Stimulated activated CD4-positive, alpha-beta T cell treated with anti-CD3 and anti-CD28 coated beads, Interleukin-12 subunit alpha, Interleukin-12 subunit beta, amount 100 ng/mL, for 4 hours (primary cell): ENCODE measurements at places on chromosomes 3 and 15.

- DNase-seq, result no peak
Measured at GRCh38 chr3:196645897-196646665, 6.6 kb downstream of the NRROS start.

- no peak for DNase-seq
Measured at GRCh38 chr3:14463330-14464140, 61.1 kb downstream of the SLC6A6 start.

DNA sequence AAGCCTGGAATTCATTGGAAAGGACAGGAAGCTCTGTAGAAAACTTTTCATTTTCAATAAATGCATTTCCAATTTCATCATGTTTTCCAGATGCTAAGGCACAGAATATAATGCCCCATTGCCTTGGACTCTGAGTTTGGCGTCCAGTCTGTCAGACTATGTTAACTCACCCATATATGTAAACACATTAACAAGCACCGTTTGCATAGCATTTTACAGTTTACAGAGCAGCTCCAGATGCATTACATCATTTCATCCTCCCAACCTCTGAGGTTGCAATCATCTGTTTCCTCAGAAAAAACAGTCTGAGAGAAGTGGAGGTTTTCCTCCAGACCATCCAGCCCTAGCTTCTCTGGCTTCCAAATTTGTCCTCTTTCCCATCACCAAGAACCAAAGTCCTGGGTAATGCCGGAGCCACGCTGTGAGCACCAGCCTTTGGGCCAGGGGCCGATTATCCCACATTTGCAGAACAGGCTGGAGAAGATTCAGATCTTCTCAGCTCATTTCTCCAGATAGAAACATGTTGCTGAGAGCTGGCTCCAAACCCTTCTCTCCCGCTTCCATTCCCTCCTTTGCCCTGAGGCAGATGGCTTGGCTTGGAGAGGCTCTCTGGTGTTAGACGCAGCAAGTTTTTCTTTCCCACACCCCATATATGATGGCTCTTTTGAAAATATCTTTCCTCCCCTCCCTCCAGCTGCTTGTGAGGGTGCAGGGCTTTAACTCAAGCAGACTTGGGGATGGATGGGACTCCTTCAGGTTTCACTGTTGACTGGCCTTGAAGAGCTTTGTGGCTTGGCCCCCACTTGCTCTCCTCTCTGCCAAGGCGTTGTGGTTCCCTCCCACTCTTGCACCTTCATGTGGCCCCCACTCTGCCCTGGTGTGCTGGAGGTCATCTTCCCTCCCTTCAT is 26.0 kb downstream of the CYP19A1 start:
- DNase-seq, result no peak

DNA sequence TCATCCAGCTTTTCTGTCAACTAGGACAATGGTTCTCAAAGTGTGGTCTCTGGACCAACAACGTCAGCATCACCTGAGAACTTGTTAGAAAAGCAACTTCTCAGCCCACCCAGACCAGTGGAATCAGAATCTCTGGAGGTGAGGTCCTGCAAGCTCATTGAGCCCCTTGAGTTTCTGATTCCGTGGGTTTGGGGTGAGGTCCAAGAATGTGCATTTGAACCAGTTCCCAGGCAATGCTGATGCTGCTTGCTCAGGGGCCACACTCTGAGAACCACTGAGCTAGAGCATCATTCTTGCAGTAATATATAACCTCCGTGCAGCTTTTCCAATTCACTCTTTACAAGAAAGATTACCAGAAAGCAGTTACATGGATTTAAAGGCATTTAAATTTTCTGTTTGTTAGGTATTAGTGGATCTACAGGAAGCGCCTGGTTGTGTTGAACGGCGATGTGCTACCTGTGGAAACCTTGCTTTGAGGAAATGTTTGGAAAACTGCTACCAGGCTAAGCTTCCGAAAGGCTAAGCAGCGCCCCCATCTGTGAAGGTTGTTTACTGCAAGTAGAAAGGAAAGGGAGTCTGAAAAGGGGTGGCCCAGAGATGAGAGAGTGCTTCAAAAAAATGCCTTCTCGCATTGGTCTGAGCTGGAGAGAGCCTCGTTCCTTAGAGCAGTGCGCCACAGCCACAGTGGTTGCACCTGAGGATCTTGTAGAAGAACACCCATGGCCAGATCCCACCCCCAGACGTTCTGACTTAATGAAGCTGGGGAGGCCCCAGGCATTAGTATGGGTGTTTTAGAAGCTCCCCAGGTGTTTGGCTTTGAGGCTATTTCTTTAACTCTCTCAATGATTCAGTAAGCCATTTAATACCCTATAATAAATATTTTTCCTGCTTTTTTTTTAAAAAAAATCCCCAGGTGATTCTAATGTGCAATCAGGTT is 50.0 kb downstream of the RLBP1 start:
- peak; percentile 25 for DNase-seq

DNA sequence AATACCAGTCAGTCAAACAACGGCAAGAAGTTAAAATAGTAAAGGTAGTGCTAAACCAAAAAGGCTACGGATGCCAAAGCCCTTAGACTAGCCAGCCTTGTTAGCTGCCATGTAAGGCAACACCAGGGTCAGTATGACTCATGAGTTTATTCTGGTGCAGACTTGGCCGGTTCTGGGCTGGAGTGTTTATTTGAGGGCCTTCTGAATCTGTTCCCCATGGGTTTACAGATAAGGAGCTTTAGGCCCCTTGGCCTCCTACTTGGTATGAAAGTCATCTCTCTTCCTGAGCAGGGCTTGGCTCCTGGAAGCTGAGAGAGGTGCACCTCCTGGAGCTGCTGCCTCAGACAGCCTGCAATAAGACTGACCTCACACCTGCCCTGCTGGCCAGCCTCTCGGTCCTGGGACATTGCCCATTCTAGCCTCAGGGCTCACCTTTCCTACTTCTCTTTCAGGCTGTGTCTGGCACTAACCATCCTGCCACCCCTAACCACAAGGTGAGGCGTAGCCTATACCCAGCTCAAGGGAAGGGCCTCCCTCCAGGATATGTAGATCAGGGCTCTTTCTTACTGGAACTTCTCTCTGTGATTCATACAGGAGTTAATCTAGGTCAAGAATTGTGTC is 10.4 kb upstream of the RTP1 start:
- DNase-seq, result no peak
